ENCODE measurements at places on chromosomes 4 and X.

DNA sequence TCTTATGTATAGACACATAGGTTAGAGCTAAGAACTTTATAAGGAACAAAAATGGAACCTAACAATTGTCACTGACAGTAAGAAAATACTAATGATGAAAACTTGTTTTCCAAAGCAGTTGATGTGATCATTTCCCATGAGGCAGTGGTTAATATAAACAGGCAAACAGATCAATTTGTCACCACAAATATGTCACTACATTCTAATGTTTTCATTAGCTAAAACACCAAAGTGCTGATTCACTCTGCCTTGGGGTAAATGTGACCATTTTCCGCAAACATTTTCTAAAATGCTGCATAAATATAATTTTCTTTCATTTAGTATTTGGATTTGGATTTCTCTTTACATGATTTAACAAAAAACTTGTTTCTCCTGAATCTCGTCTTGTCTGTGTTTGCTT, 408.9 kb upstream of the CTSO start:
- no peak for DNase-seq

DNA sequence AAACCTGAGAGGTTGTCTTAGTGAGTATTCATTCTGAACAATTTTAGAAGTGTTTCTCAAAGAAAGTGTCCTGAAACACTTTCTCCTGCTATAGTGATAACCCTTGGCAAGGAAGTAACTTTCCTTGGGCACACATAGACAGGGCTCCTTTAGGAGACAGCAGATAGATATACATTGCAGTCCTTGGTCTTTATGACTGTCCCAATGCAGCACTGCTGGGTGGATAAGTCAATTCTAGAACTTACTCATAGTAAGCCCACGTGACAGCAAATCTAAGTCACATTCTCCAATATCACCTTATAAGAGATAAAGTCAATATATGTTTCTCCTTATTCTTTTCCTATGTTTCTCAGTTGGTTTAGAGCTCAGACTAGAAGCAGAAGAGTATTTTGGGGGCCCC, 46.7 kb downstream of the GPRASP3 start:
- DNase-seq = no peak

DNA sequence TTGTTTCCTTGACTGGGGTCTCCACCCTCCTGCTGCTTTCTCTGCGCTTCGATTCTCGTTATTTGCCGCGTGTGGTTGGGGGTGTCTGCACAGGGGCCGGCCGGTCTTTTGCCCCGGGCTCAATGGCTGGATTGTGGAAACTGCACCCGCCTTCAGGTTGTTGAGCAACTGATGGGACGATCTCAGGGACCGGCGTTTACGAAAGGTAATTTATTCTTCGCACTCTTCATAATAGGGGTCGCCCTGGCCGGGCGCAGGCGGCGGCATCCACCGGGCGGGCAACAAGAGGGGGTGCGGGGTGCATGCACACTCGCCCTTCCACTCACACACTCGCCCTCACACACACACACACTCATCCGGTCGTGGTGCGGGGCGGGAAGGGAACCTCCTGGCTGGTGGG, 1.4 kb downstream of the ADGRL3 start:
- no peak for DNase-seq

DNA sequence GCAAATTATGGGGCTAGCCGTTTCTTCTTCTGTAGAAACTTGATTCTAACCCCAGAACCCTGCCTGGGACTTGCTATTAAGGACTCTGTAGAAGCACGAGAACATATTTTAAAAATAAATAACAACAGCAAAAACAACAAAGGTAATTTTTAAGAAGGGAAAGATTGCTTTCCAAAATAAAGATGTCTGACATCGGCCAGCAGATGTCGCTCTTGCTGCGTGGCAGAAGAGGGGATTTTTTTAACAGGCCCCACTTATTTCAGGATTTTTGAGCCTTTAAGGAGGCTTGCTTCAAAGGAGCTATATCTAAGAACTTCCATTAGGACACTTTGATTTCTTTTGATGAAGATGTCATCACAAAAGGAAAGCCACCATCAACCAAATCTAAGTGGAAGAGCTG, 62.8 kb upstream of the EGFL6 start:
- peak; percentile 39 for DNase-seq

- DNase-seq = no peak
Measured at GRCh38 chr4:154838155-154838554, 57.1 kb downstream of the RBM46 start.

- DNase-seq = no peak
Measured at GRCh38 chrX:53089224-53089842, 4.6 kb upstream of the KANTR start.

DNA sequence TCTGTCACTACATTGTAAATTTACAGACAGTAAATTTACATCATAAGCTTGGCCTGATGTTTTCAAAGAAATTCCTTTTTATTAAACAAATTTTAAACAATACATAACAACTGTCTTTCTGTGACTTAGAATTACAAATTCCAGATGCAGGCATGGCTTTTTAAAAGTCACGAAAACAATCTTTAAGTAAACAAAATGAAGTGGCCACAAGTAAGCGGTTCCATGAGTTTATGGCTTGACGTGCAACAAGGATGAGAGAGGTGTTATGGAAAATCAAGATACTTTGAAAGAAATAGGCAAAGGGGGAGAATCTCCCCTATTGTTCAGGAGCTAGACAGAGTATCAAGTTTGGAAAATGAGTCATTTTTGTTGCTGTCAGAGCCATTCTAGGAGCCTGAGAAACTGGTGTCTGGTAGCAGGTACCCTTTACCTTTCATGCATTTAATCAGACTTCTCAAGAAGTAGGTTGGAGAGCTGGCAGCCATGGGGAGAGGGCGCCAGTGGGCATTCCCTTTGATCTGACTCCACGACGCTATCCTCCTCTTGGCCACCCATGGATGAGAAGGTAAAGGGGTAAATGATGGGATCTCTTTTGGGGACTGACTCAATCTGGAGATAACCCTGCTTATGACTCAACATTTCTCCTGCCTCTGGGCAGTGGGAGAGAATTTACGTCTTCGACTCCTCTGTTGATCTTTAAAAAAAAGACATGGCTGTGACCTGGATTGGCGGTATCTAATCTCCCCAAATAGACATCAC, 217.2 kb downstream of the SPRY1 start:
- DNase-seq = no peak

DNA sequence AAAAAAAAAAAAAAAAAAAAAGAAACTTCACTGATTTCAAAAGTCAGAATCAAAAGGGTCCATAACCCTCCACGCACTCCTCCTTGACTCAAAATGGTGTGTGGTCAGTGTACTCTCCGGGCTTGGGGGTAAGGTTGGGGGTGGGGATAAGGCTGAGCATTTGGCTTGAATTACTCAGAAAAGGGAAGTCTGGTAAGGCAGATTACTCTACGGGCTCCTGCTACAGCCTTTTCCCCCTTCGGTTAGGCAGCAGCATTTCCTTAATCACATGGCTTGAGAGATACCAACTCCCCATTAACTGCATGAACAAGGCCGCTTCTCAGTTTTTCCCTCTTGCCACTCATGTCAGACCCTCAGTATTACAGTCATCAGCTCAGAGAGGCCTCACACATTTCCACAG, 135.4 kb upstream of the DUSP21 start:
- DNase-seq = no peak

DNA sequence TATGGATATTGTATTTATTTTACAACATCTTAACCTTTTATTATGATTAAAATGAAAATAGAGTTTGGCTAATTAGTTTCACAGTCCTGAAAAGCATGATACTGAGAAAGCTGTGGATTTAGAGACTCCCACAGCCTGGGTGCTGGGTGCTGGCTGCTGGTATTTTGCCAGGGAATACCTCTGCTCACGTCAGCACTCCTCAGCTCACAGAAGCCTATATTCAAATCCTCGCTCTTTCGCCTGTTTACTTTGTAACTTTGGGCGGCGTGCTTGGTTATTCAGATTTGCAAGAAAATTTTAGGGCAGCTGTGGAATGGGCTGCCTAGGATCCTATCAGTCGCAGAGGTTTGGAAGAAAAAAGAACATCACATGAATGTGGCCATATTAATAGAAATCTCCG, 261.8 kb downstream of the DCTD start:
- DNase-seq = no peak

DNA sequence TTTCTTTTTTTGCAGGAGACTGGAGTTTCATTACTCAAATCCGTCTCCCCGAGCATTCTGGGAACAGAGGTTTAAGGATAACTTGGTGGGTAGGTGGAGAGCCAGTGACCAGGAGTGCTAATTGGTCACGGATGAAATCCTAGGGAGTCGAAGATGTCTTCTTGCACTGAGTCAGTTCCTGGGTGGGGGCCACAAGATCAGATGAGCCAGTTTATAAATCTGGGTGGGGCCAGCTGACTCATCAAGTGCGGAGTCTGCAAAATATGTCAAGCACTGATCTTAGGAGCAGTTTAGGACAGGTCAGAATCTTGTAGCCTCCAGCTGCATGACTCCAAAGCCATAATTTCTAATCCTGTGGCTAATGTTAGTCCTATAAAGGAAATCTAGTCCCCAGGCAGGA, 741.3 kb downstream of the PCDH7 start:
- no peak for DNase-seq

GRCh38 chr4:61918987-61919386, 718.9 kb downstream of the ADGRL3 start:
- no peak for DNase-seq

GRCh38 chr4:108825737-108826136, 62.9 kb upstream of the ETNPPL start:
- DNase-seq = no peak

DNA sequence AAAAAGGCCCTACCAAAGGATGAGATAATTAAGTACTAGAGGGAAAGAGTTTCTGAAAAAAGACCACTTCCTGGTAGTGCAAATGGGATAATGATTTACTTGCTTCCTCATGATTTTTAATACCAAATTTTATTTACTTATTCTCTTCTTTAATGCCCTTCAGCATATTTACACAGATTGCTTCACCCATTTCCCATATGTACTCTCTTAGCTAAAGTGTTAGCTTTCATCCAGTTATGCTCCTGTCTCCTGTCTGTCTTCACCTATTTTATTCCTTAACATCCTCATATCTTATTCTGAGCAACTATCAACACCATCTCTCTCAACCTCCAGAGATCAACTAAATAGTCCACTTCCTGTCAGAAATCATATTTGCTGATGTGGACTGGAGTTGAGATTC, 183.2 kb upstream of the HS3ST1 start:
- no peak for DNase-seq

DNA sequence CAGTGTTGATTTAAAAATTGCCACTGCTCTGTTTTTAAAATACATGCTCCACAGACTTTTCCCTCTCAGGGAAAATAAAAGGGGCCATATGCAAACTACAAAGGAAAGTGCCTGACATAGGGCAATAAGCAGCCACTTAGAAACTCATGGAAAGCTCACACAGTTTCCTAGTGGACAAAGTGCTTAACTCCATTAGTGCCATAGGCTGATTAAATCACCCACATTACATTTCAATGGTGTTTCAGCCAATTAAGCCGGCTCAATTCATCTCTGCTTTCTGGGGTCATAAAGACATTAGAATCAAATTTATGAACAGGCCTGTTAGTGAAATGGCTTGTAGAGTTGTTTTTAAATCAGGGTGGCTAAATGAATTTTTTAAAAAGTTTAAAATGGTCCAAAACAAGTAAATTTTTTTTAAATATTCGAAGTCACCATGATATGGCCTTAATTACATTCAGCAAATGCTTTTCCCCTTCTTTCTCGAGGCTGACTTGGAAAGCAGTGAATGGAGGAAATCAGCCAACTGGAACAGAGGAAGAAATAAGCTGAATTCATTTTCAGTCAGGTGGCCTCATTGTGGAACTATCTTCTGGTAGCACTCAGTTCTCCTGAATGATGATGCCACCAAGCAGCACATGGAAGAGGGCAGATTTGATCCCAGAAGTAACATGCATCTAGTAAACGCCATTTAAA, 2305.1 kb upstream of the AGA start:
- no peak for DNase-seq

DNA sequence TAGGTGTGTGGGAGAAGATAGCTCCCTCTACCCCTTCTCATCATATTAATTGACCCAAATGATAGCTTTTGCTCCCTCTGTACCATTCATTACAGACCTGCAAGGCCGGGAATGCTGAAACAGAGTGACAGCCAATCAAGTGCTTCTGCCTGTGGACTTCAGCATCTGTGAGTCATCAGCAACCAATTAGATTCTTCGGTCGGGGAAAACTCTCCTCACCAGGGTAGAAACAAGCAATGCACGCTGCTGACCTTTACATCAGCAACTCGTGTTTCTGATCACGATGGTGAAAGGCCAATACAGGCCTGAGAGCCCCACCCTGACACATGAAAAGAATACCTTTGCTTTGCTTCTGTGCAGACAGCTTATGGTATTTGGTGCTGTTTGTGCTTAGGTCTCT, 347.2 kb upstream of the DDX53 start:
- no peak for DNase-seq

GRCh38 chr4:108742451-108743420, 20.1 kb downstream of the ETNPPL start:
- DNase-seq = no peak
